ENCODE measurements at places on chromosomes 7 and 10.

GRCh38 chr10:121183236-121183635 lies 332.1 kb downstream of the WDR11 start:
- DNase-seq, result no peak

DNA sequence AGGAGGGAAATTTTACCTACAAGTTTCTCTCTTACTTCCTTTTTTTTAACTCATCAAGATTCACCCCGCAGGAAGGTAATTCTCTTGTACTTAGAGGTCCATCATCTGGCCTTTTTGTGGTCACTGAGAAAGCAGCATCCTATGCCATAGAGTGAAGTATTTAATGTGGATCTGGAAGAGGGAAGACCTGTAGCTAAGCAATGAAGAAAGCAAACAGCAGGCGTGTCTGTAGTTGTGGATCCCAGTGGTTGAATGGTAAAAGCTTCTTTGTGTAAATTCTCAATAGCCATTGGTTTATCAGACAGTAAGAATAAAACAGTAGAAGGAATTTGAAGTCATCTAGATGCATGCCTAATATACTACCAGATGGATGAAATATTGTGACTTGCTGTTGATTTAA lies 196.4 kb downstream of the ANKRD7 start:
- no peak for DNase-seq

DNA sequence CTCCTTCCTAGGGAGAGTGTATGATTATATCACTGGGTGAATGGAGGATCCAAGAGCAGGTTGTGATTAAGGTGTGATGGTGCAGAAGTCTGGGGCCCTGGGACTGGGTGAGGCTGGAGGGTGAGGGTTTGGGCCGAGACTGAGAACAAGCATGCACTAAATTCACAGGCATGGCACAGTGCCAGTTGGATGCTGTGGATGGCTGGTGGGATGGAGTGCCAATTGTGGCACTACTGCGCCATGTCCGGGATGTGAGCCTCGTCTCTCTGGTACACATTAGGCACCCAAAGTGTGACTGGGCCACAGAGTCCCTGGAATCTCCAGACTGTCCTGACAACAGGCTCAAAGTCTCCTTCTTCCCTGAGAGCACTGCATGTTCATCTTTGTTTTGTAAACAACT lies 208.1 kb downstream of the EMX2 start:
- DNase-seq, result no peak

DNA sequence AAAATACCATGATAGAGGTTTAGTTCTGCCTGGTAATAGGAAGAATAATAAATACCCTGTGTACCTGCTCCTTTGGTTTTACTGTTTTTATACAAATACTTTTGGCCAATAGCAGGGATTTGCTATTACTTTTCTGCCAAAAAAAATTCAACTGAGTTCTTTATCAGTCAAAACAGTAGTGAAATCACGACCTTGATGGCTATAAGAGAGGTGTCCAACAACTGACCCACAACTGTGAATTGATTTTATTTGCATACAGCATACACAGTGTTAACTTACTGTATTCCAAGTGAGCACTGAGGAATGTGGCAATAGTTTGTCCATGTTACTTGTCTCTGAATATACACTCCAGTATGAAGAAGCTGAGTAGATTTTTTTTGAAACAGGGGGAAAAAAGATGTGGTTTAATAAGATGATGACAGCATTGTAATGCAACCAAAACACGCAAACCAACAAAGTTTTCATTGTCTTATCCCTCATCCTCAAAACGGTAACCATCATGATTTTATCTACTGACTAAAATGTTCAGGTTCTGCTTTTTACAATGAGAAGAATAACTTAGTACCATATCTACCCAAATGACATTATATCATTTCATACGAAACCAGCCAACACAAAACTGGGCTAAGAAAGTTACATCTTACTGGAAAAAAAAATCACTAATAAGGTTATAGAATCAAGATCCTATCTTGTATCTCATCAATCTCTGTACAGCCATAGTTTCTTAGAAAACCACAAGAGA lies 63.3 kb downstream of the GSAP start:
- no peak for DNase-seq

DNA sequence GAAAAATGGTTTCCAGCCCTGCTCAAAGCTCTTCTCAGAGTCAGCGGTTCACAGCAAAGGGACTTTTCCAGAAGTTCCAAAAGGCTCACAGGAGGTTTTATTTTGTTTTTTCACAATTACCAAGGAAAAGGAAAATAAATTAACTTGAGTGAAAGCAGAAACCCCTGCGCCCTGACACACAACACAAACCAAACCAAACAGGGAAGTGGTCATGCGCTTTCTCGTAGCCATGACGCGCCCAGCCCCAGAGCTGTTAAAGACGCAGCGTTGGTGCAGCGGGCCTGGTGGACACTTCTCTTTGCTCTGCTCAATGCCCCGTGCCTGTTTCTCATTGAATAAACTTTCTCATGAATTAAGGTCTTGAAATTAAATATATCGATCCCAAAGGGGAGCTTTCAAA lies 134.4 kb upstream of the LYZL2 start:
- no peak for DNase-seq

DNA sequence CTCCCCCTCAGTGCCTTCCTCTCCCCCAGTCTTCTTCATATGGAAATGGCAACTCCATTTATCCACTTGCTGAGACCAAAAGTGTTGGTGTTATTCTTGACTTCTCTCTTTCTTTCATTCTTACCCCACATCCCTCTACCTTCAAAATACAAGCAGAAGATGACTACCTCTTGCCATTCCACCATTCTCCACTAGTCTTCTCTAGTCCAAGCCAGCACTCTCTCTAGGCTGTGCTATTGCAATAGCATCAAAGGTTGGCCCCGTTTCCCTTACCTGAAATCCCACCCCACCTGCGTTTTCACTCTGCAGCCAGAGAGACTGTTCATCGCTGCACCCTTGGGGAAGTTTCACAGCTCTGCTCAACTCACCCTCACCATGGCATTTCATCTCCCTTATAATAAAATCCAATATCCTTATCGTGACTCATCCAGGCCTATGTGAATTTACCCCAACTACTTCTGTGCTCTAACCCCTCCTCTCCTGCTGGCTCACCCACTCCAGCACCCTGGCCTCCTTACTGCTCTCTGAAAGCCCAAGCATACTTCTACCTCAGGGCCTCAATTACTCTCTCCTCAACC lies 109.1 kb downstream of the LSM5 start:
- DNase-seq, result no peak

DNA sequence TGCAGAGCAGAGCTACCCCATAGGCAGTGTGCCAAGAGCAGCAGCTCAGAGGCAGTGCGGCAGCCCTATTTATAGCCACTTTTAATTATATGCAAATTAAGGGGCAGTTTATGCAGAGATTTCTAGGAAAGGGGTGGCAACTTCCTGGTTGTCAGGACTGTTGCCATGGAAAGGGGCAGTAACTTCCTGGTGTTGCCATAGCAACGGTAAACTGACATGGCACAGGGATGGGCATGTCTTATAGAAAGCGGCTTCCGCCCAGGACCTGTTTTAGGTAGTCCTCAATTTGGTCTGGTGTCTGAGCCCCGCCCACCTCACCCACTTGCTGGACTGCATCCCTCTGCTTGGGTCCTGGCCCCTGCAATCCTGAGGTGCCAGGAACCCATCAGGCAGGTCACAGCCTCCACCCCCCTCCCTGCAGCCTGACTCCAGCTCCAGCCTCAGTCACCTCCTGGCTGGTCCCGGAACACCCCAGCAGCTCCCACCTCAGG lies 115.8 kb downstream of the TMEM130 start:
- peak; percentile 3 for DNase-seq

DNA sequence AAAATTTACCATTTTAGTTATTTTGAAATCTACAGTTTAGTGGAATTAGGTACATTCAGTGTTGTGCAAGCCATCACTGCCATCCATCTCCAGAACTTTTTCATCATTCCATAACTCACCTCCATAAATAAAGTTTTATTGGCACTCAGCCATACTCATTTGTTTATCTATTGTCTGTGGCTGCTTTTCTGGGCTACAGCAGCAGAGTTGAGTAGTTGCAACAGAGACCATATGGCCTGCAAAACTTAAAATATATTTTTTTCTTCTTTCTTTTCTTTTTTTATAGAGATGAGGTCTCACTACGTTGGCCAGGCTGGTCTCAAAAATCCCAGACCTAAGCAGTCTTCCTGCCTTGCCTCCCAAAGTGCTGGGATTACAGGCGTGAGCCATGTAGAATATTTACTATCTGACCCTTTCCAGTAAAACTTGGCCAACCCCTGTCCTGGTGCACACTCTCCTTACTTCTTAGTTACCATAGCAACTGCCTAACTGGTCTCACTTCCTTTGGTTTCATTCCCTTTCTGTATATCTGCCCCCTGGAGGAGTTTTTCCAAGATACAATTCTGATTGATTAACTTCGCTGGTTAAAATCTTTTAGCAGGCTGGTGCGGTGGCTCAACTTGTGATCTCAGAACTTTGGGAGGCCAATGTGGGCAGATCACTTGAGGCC lies 133.2 kb downstream of the CUX1 start:
- DNase-seq, result peak; percentile 88

GRCh38 chr10:65415318-65415717 lies 1510.5 kb upstream of the LRRTM3 start:
- DNase-seq, result no peak

- no peak for DNase-seq
Measured at GRCh38 chr7:134948736-134949135, 37.6 kb upstream of the AGBL3 start.

- no peak for DNase-seq
Measured at GRCh38 chr7:140639366-140640053, 1.1 kb downstream of the DENND2A start.

DNA sequence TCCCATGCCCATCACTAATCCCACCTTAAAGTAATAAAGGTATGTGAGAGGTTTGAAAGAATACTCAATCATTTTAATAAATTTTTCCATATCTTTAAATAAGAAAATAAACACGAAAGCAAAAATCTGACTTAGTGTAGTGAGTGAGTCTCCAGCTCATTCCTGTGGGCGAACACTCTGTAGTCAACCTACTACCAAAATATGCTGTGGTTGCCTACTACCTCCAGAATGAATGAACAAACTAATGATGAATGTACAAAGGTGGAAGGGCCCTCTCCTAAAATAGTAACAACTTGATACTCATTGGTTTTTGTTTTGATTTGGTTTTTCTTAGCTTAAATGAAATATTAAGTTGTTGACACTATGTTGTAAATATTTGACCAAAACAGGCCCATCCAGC lies 195.5 kb upstream of the HPS1 start:
- no peak for DNase-seq

- no peak for DNase-seq
Measured at GRCh38 chr7:24932815-24933214, 47.2 kb downstream of the OSBPL3 start.

GRCh38 chr10:71383972-71384687 lies 12.6 kb upstream of the CDH23 start:
- peak; percentile 78 for DNase-seq

- DNase-seq, result no peak
Measured at GRCh38 chr10:48748573-48748972, 63.9 kb downstream of the WDFY4 start.

- no peak for DNase-seq
Measured at GRCh38 chr10:28774051-28774995, 97.0 kb downstream of the BAMBI start.

GRCh38 chr10:100024748-100025147 lies 15.0 kb upstream of the DNMBP start:
- DNase-seq, result no peak

- no peak for DNase-seq
Measured at GRCh38 chr7:46723742-46724141, 802.7 kb upstream of the IGFBP3 start.

DNA sequence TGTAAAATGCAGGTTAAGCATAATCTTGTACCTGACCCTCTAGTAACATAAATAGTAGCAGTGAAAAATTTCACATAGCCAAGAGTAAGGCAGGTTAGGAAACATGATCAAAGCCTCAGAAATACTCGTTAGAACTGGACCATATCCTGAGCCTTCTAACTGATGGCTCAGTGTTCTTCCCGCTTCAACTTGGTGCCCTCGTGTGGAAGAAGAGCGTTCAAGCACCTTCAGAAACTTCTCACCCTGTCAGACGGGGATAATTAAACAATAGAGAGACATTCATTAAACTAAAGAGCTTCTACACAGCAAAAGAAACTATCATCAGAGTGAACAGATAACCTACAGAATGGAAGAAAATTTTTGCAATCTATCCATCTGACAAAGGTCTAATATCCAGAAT lies 124.5 kb downstream of the MYOF start:
- DNase-seq, result peak; percentile 62

- DNase-seq, result no peak
Measured at GRCh38 chr10:49187044-49187484, 1.1 kb downstream of the TMEM273 start.

DNA sequence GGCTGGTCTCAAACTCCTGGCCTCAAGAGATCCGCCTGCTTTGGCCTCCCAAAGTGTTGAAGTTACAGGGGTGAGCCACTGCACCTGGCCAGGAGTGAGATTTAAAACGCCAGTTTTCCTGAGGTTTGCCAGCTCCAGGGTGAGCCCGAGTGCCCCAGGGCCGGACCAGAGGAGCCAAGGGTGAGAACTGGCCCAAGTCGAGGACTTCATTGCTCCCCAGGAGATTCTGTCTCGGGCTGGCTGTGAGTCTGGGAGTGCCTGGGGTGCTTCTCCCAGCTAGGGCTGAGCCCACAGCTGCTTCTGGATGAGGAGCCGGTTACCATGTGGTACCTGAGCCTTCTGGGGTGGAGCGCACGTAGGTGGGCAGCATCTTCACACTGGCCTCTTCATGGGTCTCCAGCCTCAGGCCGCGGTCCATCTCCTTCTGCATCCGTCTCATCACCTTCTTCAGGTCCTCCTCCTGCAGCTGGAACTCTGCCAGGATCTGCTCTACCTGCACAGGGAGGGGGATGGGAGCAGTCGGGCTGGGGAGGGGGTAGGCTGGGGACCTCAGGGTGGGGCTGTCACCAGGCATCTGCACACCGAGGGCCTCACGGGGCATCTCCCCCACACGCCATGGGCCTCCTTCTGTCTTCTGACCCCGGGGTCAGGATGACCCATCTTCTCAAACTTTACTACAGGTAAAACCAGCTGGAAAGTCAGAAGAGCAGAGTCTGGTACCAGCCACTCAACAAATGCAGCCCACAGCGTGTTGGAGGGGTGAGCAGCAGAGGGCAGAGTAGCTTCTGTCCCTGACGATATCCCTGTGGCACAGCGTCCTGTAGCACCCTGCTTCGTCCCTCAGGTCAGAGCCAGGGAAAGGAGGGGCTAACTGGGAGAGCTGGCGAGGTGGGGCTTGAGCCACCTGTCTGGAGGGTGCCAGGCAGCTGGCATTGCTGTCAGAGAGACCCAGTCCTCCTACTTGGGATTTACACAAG lies 12.1 kb upstream of the MYL7 start:
- no peak for DNase-seq

- DNase-seq, result no peak
Measured at GRCh38 chr10:74640134-74640921, 186.1 kb upstream of the KAT6B start.

DNA sequence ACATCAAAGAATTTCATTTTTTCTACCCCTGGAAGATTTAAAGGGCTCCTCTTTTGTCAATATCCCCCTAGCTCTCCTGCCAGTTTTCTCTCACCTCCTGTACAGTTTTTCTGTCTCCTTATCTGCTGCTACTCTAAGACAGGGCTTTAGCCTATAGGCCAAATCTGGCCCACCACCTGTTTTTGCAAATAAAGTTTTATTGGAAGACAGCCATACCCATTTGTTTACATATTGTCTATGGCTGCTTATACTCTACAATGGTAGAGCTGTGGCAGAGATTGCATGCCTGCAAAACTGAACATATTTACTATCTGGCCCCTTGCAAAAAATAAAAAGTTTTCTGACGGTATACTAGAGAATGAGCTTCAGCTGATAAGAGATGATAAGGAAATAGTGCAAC lies 37.4 kb upstream of the GARS1 start:
- DNase-seq, result no peak

GRCh38 chr7:1922071-1922869 lies 252.2 kb downstream of the ELFN1 start:
- DNase-seq, result no peak

- DNase-seq, result no peak
Measured at GRCh38 chr7:154743206-154743605, 259.7 kb downstream of the PAXIP1 start.
